GM12878 (cell line): ENCODE measurements at places on chromosomes 13 and 19. TPM values are rescaled to one million over a fixed set of nuclear protein-coding genes. Genes with fewer than 3 reads are reported as not detected.

DNA sequence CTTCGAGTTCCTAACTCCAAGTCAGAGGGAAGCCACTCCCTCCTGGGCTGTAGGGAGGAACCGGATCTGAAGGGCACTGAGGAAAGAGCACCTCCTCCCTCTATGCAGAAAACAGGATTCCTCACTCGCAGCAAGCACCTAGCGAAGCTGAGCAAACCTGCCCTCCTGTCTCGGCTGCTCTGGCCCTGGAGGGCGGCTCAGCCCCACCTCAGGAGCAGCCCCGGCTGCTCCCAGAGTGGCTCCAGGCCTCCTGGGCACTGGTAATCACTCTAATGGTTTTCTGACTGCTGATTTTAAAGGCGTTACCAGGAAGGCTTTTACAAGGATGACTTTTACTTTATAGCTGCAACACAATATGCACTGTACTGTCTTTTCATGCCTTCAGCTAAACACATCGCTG is 312.5 kb downstream of the TEX29 start:
- DNase-seq = no peak

GRCh38 chr19:49327878-49328544 is 3.0 kb upstream of the SLC6A16 start:
- no peak for DNase-seq

DNA sequence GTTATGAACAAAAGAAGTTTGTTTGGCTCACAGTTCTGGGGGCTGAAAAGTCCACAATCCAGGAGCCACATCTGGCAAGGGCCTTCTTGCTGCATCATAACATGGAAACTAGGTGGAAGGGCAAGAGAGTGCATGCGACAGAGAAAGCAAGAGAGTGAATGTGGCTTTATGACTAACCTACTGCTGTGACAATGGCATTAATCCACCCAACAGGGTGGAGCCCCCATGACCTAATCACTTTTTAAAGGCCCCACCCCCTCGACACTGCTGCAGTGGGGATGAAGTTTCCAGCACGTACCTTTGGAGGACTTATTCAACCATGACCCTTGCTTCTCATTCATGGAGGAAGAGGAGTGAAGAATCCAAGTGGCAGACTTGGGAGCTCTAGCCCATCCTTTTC is 30.0 kb upstream of the RFXAP start:
- no peak for DNase-seq

- DNase-seq = no peak
Measured at GRCh38 chr19:53853707-53854106, 14.0 kb upstream of the MYADM start.

The FFAR3 gene
- 0.18 TPM in 1 of 2 replicates, not detected in the other for total RNA-seq

DNA sequence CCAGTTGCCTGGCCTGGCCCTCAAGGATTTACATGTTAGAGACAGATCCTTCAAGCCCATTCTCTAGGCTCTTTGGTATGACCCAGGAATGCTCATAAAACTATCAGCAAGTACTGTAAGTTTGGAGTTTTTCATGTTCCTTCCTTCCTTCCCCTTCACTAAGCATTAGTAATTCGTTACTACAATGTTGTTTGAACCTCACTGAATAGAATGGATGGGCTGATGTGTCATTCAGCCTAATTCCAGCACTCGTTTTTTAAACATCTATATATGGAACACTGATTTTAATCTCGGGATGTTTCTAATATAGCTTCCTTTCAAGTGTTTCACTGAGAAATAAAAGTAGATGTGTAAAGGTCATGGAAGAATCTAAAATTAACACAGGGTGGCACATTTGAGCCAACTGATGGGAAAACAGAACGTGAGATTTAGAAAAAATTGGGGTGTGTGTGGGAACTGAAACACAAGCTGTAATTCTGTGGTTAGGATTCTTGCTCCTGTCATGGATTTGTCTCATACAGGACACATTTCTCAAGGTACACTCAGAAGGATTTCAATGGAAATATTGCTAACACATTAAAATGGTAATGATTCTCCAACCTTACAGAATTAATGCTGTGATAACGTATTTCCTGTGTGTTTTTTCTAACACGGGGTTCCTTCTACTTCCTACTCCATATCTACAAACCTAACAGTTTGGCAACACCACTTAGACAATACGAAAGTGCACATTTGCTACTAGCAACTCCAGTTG is 93.4 kb downstream of the FLT1 start:
- DNase-seq = peak; percentile 62

DNA sequence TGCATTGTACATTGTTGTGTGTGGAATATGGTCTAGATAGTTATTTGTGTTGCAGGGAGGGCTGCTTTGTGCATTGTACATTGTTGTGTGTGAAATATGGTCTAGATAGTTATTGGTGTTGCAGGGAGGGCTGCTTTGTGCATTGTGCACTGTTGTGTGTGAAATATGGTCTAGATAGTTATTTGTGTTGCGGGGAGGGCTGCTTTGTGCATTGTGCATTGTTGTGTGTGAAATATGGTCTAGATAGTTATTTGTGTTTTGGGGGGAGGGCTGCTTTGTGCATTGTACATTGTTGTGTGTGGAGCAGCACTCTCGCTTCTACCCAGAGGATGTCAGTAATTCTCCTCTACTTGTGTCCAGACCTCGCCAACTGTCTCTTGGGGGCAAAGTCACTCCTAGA is 36.3 kb upstream of the ZNF835 start:
- no peak for DNase-seq

DNA sequence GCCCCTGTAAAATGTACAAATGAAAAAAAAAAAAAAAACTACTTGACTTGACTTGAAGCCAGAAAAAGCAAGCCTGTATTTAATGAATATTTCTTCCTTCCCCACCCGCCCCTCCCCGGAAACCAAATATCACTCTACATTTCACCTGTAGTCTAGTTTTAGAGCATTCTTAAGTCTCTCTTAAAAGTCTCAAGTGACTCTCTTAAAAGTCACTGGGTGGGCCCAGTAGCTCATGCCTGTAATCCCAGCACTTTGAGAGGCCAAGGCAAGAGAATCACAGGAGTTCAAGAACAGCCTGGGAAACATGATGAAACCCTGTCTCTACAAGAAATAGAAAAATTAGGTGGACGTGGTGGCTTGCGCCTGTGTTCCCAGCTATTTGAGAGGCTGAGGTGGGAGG is 72.0 kb downstream of the TSC22D1 start:
- no peak for DNase-seq

DNA sequence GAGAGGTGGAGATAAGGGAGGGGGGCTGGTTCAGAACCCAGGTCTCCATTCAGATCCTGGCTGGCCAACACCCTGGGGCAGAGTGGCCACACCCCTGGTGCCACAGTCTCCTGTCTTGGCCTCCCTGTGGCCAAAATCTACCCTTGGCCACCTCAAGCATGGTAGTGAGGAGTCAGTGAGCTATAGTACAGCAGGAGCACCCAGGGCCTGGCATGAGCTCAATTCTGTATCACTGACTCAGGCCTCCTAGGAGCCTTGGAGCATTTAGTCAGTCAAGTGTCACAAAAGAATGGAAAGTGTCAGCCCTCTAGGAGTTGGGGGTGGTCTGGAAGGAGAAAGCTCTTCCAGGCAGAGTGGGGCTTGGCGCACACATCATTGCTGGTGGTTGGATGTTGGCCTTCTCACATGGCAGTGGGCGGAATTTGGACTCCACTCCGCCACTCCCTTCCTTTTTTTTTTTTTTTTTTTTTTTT is 6.6 kb upstream of the CD79A start:
- no peak for DNase-seq

The ATP1A3 gene
- 0.64 and 0.72 TPM in 2 replicates for total RNA-seq

GRCh38 chr13:50631041-50631440 is 212.5 kb downstream of the DLEU7 start:
- DNase-seq = no peak

The SELENOV gene
- not detected in 2 replicates for total RNA-seq
